ENCODE measurements at places on chromosomes 4 and X. TPM values are rescaled to one million over a fixed set of nuclear protein-coding genes. Genes with fewer than 3 reads are reported as not detected.

The DCUN1D4 gene
- 25.8 TPM for polyA plus RNA-seq

The TEX11 gene
- not detected for polyA plus RNA-seq

The PHEX gene
- 4.7 TPM for polyA plus RNA-seq

The APBB2 gene
- polyA plus RNA-seq = 32.1 TPM

The ADAM29 gene
- polyA plus RNA-seq = not detected

The HTRA3 gene
- 87.4 TPM for polyA plus RNA-seq

The STARD8 gene
- polyA plus RNA-seq = 13.2 TPM

The SPANXN4 gene
- polyA plus RNA-seq = not detected

The CT45A3 gene
- not detected for polyA plus RNA-seq

The CCKAR gene
- polyA plus RNA-seq = 0.06 TPM

The CT45A5 gene
- polyA plus RNA-seq = 0.26 TPM

The DCAF12L1 gene
- 1.5 TPM for polyA plus RNA-seq

The TRMT10A gene
- polyA plus RNA-seq = 8.5 TPM

The ATP2B3 gene
- 0.29 TPM for polyA plus RNA-seq

The DCK gene
- polyA plus RNA-seq = 20.9 TPM

The CXCL11 gene
- polyA plus RNA-seq = not detected

The GRID2 gene
- 0.60 TPM for polyA plus RNA-seq

The QRFPR gene
- polyA plus RNA-seq = 1.5 TPM
